ENCODE measurements at places on chromosomes 3 and 15.

GRCh38 chr3:35537265-35537664, 102.1 kb upstream of the ARPP21 start:
- no peak for DNase-seq

GRCh38 chr3:9395570-9396300, 1.7 kb upstream of the SETD5 start:
- DNase-seq, result no peak

DNA sequence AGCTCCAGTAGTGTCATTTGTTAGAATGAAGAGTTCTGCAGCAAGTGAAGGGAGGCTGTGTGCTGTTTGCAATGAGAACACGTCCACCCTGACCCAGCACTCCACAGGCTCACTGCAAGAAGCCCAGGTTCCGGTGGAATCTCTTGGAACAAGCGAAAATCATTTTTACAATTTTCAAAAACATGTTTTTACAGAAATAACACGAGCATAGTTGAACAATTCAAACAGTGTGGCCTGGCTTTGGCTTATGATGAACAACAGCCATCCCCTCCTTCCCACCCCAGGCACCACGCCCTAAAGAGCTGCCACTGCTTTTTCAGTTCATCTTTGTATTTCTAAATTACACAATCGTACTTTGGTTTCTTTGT, 59.5 kb upstream of the KY start:
- DNase-seq, result no peak

GRCh38 chr15:85592148-85592547, 202.6 kb downstream of the KLHL25 start:
- no peak for DNase-seq

GRCh38 chr3:123353850-123354233, 95.0 kb downstream of the ADCY5 start:
- DNase-seq, result no peak

DNA sequence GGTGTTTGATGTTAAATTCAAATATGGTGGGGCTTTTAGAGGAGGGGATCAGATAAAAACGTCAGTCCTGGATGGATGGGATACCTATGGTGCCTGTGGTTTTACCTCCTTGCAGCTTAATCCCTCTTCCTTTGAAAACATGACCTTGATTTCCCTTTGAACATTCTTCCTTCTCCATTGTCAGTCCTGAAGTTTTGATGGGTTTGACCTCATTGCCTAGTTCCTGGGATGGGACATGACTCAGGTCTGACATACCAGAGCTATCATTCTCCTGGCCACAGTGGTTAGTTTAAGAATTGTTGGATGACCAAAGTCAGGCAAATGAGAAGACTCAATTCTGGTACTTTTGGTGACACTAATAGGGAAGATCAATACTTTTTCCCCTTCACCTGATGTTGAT, 87.2 kb downstream of the PRICKLE2 start:
- no peak for DNase-seq

DNA sequence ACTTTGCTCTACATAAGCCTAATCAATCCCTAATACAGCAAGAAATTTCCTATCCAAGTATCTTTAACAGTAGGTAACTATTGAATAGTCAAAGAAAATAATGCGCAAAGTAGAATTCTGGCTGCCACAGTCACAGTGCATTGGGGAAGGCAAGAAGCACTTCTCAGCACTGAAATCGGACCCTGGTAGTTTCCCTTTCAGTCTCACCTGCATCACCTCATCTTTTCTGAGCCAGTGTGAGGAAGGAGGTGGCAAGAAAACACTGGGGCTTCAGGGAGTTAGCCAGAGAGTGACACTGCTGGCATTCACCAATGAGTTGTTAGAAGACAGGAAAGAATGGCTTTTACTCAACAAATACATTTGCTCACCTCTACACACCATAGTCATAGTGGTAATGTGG, 8.3 kb downstream of the TRIM42 start:
- DNase-seq, result no peak

- no peak for DNase-seq
Measured at GRCh38 chr3:193305356-193305755, 64.3 kb downstream of the PLAAT1 start.

- no peak for DNase-seq
Measured at GRCh38 chr15:39079296-39079847, 501.5 kb upstream of the THBS1 start.

DNA sequence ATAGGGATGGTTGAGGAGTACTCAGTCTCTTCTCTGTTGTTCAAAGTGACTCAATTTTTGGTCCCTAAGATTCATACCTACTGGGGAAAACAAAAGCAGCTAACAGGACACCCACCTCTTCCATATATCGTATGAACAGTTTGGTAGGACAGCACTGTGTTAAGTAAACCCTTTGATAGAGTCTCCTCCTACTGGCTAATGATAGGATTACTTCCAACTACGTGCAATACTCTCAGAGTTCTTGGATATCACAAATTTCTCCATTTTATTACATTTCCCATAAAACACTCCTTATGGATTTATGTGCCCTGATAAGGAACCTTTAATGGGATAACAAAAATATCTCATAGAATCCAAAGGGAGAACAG, 200.2 kb upstream of the GOLGA6L4 start:
- no peak for DNase-seq

GRCh38 chr15:38609097-38609738, 44.6 kb upstream of the RASGRP1 start:
- no peak for DNase-seq

DNA sequence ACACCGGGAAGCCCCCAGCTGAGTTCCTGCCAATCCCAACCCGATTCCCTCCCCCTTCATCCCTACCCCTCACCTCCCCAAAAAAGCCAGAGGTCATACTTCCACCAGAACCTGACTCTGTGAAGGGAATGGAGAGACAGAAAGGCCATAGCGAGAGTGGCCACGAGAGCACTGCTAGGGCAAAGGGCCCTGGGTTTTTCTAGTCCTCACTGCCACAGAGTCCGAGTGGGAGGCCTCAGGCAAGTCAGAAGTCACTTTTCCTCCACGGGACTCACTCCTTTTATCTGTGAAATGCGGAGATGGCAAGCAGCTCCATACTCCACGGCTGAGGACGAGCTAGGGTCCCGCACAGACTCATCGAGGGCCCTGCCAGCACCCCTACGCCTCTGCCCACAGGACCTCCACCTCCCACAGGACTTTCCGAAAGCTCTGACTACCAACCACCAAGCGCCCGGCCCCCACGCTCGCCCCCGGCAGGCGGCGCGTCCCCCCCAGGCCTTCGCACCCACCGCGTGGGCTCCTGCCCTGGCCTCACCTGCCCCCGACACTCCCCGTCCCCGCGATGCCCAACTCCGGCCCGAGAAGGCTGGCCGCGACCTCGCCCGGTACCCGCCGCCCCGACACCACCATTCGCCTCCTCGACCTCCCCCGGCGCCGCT, 792 bp downstream of the ATP13A3 start:
- peak; percentile 32 for DNase-seq

DNA sequence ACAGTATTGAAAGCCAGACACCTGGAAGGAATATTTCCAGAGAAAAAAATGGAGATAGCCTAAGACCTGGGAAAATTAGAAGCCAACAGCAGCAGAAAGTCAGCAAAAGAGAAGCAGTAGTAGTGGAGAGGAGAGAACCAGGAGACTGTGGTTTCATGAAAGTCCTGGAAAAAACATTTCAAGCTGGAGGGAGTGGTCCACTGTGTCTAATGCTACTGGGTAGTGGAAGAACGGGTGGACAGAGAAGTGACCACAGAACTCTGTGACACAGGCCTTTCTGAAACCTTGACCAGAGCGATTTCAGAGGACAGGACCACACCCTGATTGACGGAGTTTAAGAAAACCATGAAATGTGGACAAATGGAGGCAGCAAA, 15.3 kb upstream of the SH3BP5 start:
- DNase-seq, result no peak

- DNase-seq, result no peak
Measured at GRCh38 chr3:13617981-13618380, 69.1 kb downstream of the FBLN2 start.

DNA sequence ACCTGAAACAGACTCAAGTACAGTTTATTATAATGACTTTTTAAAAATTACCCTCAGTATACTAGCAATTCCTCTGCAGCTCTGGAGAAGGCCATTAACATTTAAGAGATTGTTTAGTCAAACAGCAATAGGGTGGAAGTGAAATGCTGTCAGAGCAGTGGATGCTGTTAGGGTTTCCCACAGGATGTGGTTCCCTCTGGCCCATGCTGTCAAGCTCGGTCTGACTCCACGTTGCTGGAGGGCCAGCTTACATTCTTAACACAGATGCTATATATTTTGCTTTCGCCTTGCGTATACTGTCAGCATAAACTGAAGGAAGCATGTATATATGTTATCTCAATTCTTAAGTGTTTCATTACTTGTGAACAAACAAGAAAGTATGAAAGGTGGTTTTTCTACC, 231.1 kb upstream of the COL8A1 start:
- DNase-seq, result no peak

GRCh38 chr15:44956388-44956787, at the start of gene TERB2:
TERB2 (plus strand) TSS chr15:44956687; CDS start chr15:44956719, 32 bp downstream.
- no peak for DNase-seq

- peak; percentile 26 for DNase-seq
Measured at GRCh38 chr15:58748040-58748851, 1.3 kb downstream of the ADAM10 start.

DNA sequence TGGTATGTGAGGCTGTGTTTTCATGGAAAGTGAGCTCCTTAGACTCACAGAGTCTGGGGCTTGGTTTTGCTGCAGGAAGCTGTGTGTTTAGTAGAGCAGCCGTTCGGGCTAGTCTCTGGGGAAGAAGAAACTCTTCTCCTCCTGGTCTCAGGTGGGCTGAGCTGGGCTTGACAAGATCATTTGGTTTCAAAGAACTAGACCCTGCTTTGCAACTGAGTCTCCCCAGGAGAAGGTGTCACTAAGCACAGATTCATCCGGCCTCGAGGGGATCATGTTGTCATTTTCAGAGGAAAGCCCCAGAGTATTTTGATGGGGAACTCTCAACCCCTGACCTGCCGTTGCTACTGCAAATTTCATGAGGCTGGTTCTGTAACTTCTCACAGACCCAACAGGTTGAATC, 188.5 kb downstream of the FAM43A start:
- no peak for DNase-seq

DNA sequence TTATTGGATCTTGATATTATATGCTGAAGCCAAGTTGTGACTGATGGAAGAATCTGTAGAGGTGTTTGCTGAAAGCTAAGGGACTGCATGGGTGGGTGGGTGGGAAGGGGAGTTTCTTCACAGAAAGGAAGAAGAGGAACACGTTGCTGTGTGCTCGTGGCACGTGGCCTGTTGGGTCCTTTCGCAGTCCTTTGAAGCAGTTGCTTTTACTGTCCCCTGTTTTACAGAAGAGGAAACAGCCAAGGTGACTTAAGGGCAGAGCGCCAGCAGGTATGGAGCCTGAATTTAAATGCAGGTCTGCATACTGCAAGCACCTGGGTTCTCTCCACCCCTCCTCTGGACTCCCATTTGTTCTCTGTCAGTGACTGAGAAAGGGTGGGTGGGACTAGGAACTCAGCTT, 59.4 kb upstream of the PRR23C start:
- no peak for DNase-seq

GRCh38 chr15:31352911-31353811, 26.5 kb downstream of the KLF13 start:
- no peak for DNase-seq

DNA sequence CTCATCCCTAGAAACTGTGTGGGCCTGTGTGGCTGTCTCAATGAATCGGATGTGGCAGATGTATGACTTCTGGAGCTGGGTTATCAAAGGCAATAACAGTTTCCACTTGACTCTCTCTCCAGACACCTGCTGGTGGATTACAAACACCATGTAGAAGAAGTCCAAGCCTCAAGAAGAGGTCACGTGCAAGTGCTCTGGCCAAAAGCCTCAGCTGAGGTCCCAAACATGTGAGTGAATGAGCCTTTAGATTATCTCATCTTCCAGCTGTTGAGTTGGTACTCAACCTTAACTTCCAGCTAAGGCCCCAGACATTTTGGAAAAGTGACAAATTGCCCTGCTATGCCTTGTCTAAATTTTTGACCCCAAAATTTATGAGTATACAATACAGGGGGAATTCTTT, 42.7 kb upstream of the IL12A start:
- DNase-seq, result no peak

DNA sequence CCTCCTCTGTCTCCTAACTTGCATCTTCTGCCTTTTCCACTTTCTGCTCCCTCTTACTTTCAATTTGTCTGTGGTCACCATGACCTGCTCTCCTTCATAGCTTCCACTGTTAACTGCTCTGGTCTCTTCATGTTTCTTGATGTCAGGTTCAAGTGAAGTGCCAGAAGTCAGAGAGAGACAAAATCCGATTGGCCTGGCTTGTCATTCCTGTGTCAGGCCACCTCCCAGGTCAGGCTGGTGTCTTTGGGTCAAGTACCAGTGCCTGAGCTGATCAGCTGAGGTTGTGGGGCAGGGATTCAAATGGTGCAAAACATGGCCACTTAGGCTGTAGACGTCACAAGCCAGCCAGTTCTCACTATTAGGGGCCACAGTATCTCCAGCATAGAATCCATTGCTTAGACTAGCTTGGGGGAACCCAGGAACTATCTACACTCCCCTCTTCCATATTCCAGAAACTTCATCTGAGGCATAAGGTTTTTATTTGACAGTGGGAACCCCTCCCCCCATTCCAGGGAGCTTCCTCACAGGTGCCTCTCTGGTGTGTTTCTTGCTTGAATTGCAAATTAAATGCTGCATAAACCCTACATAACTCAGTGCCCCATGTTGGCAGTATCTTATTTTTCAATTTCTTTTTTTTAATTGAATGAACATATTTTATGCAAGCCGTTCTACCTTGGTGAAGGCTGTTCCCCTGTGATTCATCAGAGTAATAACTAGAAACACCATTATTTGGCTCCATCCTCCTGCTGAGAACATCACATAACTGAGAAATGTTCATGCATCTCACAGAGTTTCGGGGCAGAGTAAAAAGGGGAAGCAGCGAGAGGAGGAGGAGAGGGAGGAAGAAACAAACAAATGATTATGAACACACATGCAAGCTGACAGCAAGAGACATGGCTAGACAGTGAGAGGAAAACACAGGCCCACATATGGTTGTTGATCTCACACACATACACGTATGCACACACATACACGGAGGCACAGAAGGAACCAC, 175.8 kb downstream of the TLE3 start:
- no peak for DNase-seq

DNA sequence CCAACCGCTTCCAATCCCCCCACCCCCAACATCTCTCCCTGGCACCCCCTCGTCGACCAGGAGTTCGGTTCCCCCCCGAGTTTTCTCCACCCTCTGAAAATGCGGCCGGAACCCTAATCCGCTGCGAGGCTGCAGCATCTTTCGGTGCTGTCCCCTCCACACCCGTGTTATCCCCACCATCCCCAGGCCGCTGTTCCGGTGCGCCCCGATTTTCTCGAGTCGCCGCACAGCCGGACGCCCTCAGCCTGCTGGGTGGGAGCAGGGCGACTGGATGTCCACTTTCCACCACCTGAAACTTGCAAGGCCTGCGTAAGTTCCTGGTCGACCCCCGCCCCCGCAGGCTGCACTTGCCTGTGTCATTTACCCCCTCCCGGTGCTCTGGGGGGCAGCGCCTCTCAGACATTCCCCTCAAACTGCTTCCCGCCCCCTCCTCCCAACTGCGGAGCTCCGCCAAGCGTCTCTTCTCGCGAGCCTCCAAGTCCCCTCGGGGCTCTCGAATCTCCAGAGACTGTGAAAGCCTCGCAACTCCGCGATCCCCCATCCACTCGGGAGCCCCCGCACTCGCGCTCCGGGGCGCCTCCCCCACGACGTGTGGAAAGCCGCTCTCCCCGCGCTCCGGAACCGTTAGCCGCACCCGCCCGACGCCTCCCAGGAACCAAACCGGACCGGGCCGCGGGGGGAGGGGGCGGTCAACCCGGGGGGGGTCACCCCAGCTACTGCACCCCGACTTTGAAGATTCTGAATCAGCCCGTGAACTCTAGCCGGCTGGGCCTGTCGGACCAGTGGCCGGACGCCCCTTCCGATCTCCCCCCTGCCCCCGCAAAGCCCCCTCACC, 566 bp downstream of the ETV5 start:
- no peak for DNase-seq

Data from effector CD4-positive, alpha-beta T cell (primary cell).